Stimulated activated naive CD8-positive, alpha-beta T cell treated with anti-CD3 and anti-CD28 coated beads, Interleukin-15, amount 100 ng/mL, for 72 hours (primary cell): ENCODE measurements at places on chromosomes 1 and 21.

- no peak for DNase-seq
These were observed 43.1 kb upstream of the IGSF21 start for GRCh38 chr1:18064534-18064933.

- DNase-seq = peak; percentile 30
These were observed 770 bp downstream of the NTNG1 start for GRCh38 chr1:107141491-107142126.

DNA sequence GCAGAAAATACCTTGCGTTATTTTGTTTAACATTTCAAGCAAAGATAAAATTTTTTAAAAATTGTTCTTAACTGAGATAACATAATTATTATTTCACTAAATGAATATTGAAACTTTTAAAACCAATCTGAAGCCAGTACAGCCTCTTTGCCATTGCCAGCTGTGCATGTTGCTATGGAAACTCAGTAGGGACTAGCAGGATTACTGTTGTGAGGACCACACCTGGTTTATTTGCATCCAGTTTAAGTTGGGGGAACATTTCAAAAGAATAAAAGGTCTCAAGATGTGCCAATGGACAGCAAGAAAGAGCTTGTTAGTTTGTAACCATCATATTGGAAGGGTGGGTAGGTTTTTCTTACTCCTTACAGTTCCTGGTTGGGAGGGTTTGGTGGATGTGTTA is 80.7 kb downstream of the POU2F1 start:
- DNase-seq = no peak

- DNase-seq = no peak
These were observed 141.9 kb downstream of the PEX14 start for GRCh38 chr1:10616696-10617095.

GRCh38 chr21:21162786-21163185 is 164.6 kb downstream of the NCAM2 start:
- no peak for DNase-seq

GRCh38 chr1:23509896-23510295 is 21.1 kb downstream of the E2F2 start:
- no peak for DNase-seq

DNA sequence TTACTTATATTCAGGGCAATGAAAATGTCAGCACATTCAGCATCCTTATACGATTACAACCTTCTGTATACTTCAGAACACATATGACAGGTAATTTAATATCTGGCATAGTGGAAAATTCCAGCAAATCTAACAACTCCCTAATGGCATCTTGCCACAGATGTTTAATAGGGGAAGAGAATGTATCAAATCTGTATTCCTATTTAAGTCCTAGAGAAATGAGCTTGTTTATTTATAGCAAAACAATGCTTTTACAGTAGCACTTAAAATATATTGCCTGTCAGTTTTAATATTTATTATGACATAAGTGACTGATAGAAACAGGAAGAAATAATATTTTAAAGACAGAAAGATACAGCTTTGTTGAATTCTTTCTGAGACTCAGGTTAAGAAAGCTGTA is 1101.8 kb upstream of the B3GALT2 start:
- no peak for DNase-seq

DNA sequence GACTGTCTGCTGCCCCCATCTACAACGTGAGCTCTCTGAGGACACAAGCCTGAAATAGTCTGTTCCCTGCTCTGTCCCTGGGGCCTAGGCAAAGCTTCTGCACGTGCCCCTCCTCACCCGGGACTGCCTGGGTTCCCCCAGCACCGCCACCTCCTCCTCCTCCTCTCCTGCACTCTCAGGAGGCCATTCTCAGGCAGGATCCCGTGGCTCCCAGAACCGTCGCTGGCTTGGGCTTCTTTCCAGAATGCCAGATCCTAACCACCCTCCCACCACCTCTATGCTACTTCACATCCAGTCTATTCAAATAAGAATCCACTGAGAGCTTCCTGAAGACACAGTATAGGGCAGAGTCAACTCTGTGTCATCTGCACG is 11.2 kb downstream of the NPHP4 start:
- DNase-seq = no peak

DNA sequence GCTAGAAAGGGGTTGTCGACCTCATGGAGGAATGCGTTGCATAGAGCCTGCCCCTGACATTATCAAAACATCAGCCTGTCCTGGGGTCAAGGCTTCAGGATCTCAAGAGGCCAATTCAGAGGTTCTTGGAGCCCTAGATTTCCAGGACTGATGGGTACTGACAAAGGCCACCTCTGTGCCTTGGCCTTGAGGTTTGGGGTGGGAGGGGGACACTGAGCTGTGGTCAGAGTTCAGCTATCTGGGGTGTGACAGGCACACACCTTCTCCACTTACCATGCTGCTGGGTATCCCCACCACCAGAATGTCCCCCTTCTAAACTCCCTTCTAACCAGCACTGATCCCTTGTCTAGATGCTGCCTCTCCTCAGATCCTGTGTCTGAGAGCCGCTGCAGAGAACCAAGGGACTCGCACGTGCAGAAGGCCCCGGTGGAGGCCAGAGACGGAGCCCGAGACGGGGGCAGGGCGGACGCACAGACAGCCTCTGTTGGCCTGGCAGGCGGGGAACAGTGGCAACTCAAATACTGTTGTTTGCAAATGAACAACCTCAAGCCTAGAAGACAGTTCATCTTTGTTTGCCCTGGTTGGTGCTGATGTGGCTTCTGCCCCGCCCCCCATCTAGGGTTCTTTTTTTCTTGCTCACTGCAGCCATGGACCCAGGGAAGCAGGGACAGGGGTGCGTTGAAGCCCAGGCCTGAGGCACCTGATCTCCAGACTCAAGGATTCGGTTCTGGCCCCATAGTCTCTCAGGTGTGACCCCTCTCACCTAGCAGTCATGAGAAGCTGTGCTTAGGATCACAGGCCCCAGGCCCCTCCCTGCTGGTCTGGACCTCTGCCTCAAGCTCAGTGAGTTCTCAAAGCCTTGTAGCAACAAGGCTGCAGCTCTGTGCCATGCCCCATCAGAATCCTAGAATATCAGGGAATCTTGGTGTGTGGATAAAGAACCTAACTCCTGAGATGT is 28.1 kb upstream of the CSF1 start:
- DNase-seq = no peak

DNA sequence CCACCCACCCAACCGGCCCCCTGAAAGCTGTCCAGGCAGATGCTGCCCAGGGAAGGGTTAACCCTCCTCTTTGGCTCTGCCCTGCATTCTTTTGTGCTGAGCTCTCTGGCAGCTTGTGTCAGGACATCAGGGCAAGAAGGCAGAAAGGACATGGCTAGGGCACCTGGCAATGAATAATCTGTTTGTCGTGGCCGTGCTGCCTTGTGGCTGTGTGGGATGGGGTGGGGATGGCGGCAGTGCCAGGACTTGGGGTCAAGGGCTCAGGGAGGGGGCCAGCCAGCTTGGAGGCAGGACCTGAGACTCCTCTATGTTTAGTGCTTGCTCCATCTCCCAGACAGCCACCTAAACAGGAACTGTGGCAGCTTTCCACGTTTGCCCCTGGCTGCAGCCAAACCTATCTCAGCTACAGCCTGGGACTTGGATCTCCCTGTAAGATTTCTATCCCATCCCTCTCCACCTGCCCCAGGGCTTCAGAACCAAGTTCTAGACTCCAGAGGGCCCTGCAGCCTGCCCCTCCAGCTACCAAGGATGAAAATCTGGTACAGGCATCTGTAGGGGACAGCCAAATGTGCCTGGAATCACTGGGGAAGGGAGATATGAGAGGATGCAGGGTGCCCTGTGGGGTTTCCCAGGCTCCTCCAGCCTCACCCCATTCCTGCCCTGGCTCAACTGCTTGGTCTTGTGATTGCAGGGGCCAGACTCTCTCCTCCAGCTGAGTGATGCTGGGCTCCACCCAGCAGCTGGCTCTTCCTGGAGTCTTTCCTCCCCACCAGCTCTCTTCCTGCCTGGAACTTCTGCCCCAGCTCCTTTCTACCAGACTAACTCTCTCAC is 9.6 kb upstream of the GPR37L1 start:
- no peak for DNase-seq

- no peak for DNase-seq
These were observed 56.2 kb downstream of the DPYD start for GRCh38 chr1:97864615-97865014.

GRCh38 chr1:153985941-153986761 is at the start of gene RAB13:
RAB13 (minus strand) TSS chr1:153986339; CDS start chr1:153986236, 103 bp downstream.
- DNase-seq = peak; percentile 37

- no peak for DNase-seq
These were observed 20.8 kb downstream of the HYI start for GRCh38 chr1:43432907-43433306.

GRCh38 chr1:183807549-183808168 is 2.7 kb downstream of the RGL1 start:
- no peak for DNase-seq

DNA sequence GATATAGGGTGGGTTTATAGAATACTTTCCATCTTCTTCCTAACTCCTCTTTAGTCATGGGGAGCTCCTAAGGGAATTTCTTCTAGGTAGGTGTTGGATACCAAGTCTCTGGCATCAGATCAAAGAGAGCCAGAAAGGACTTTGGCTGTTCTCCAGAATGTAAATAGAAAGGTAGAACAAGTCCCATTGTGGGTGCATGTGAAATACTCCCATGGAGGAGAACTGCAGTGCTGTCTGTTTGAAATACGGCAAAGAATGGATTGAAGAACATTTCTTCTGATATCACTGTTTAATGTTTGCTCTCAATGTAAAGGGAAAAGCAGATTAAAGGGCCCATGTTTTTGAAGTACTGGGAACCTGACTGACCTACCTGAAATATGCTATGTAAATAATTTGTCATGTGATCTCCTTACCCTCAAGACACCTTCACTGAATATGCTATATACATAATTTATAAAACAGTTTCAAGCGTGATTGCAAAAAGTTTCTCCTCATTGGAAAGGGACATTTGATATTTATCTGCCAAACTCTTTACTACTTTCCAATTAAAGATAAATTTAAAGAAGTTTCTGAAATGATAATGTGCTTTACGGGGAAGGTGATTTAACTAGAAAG is 65.9 kb downstream of the LAMC1 start:
- DNase-seq = no peak

DNA sequence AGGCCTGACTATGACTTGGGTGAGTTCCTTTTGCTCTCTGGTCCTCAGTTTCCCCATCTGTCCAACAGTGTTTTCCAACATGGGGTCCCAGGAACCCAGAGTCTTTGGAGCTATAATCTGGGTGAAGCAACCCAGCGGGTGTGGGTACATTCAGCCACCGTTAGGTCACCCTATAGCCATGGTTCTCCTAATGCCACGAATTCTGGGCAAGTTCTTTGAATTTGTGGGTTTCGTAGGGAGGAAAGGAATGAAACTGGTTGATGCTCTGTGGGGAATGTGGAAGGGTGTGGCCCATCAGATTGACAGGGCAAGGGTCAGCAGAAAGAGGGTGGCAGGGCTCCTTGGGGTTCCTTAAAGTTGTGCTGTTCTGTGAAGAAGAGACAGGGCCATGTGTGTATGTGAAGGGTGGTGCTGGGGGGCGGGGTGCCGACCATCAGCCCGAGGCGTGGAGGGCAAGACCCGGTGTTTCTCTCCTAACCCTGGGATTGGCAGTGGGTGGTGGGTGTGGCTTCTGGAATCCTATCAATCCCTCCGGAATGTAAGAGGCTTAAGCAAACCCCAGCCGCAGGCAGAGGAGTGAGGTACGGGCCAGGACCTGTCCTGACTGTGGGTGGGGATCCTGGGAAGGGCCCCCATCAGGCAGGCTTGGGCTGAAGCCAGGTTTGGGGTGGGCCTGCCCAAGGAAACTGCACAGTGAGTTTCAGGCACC is 35.5 kb upstream of the ZNF362 start:
- DNase-seq = no peak

GRCh38 chr1:96466842-96467241 is 254.7 kb upstream of the PTBP2 start:
- no peak for DNase-seq
